Smooth muscle cell of trachea (primary cell): ENCODE measurements at places on chromosomes 4 and X. TPM values are rescaled to one million over a fixed set of nuclear protein-coding genes. Genes with fewer than 3 reads are reported as not detected.

The F8 gene
- total RNA-seq, result 5.5 and 9.4 TPM in 2 replicates

The RTL9 gene
- 0.17 and 0.29 TPM in 2 replicates for total RNA-seq

The TLR2 gene
- 0.50 and 0.58 TPM in 2 replicates for total RNA-seq

The VCX gene
- not detected in 2 replicates for total RNA-seq

The HSFX1 gene
- 0.87 and 2.0 TPM in 2 replicates for total RNA-seq

The XAGE2 gene
- total RNA-seq, result not detected in 2 replicates

The SAGE1 gene
- total RNA-seq, result not detected in 2 replicates

The ADGRG2 gene
- total RNA-seq, result 0.17 and 0.58 TPM in 2 replicates

The UGT2B15 gene
- total RNA-seq, result not detected in 2 replicates

The CT45A9 gene
- not detected in 2 replicates for total RNA-seq

The DKK2 gene
- total RNA-seq, result 1.8 and 5.1 TPM in 2 replicates

The FOXO4 gene
- 4.2 and 7.8 TPM in 2 replicates for total RNA-seq

The MAGEA6 gene
- total RNA-seq, result not detected in 2 replicates

The NR3C2 gene
- total RNA-seq, result 4.5 and 4.8 TPM in 2 replicates

The ESX1 gene
- not detected in 2 replicates for total RNA-seq

The DSPP gene
- total RNA-seq, result not detected in 2 replicates

The PF4V1 gene
- 0.58 and 0.66 TPM in 2 replicates for total RNA-seq

The SORBS2 gene
- not detected in 2 replicates for total RNA-seq

The PCDH7 gene
- 8.9 and 10.3 TPM in 2 replicates for total RNA-seq
